ENCODE measurements at places on chromosomes 11 and 22.

- no peak for DNase-seq
Measured at GRCh38 chr11:9645881-9646280, 18.0 kb upstream of the SWAP70 start.

- DNase-seq = no peak
Measured at GRCh38 chr11:45382133-45382878, 96.2 kb upstream of the SYT13 start.

DNA sequence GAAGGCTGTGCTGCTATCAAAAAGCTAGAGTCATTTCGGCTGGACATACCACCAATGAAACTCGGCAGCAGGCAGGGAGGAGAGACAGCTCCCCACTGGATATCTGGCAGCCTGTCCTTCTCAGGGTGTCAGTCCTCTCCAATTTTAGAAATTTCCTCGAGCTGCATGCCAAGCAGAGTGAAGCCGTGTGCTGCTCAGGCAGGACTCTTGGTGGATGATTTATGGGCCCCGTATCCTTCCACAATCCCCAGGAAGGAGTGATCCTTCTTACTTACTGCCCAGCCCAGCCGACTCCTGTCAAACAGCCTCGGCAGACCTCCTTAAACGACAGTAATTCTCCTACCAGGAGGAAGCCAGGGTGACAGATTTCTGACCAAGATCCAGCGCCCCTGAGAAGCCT, 410.4 kb downstream of the TENM4 start:
- no peak for DNase-seq

DNA sequence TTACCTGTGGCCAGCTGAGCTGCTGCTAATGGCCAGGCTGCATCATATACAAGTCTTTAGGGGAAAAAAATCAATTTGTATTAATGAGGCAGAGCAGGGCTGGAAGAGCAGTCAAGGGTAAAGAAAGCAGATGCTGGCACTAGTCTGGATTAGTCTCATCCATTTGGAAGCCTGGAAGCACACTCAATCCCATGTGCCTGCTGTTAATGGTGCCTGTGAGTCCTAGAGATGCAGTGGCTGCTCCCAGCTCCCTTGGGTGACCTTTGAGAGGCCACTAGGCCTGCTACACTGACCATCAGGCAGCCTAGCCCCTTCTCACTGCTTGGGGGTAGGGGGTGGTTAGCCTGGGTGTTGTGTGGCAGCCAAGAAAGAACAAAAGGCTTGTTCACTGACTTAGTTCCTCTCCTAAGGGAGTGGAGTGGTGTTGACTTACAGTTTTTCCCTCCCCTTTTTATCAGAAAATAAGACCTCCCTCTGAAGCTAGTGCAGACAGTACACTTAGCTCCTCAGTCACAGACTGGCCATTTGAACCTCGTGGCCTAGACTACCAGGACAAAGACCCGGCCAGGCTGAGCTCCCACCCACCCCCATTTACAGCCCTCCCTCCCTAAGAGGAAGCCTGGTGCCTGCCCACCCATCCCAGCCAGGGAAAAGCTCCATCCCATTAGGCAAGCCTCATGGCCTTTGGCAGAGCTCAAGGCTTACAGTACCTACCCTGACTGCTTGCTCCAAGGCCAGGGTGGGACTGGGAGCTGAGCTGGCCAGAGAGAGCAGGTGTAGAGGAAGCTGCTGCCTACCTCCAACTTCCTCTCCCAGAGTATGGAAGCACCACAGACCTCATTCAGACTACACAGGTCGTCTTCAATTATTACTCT, 7.8 kb downstream of the PIK3IP1 start:
- DNase-seq = no peak

DNA sequence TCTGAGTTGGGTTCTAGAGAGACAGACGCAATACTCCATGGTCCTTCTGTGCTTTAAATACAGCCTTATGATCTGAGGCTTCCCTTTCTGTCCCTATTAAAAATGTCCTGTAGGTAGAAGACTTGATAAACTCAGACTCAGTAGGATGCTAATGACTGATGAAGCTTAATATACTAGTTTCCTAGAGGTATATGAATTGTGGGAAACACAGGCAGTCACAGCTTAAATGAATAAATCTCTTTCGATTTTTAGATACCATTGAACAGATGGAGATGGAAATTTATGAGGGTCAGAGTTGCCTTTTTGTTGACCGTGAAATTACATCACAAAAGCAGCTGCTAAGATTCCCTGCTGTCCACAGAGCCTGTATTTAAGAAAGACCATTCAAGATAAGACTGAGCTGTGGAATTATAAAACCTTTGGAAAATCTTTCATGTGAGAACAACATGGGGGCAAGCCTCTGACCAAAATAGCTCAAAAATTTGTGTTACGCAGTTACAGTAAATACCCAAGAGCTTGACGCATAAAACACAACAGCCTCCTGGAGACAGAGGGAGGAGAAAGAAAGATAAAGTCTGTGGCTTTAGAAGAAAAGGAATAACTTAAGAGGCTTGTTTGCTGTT, 172.3 kb downstream of the AASDHPPT start:
- DNase-seq = no peak

- no peak for DNase-seq
Measured at GRCh38 chr22:17234144-17234623, 14.9 kb upstream of the ADA2 start.

GRCh38 chr22:36689583-36689982, 14.0 kb downstream of the CACNG2 start:
- no peak for DNase-seq

GRCh38 chr11:42502151-42502550, 809.6 kb upstream of the API5 start:
- DNase-seq = no peak

- DNase-seq = no peak
Measured at GRCh38 chr11:13260963-13261588, 16.5 kb upstream of the BMAL1 start.

DNA sequence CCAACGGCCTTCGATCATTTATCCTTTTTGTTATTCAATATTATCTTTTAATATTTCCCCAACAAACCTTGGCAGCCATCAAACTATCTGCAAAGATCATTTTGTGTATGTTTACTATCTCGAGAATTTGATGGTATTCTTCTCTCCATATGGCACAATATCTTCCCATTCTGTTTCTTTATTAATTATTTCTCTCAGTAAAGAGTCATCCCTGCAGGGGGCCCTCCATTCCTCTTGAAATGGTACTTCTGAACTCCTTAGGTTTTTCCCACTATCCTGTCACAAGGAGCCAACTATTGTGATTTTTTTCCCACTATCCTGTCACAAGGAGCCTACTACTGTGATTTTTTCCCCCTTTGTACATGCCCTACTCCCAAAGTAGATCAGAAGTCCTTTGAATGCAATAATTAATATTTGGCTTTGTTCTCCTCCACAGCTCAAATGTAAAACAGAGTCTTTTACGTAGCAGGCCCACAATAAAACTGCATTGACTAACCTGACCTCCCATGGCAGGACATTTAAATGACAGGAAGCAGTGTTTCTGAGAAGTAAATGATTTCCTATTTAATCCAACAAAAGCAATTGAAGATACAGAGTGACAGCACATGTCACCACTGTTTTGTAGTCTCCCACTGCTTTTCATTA, 43.3 kb downstream of the PDGFD start:
- peak; percentile 34 for DNase-seq

DNA sequence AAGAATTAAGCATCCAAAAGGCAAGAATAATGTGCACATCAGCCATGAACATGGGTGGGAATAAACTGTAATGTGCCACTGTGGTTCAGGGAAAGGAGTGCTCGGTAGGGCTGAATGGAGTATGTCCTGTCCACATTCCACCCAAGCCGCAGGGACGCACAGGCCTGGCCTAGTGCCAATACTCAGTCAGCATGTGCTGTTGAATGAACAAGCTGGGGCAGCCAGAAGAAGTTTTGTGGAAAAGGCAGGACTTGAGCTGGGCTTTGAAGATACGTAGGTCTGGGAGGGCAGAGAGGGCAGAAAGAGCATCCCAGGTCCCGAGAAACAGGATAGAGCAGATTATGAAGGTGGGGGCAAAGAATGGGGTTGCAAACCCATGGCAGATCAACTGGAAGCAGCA, 60.0 kb upstream of the PLET1 start:
- DNase-seq = no peak

- no peak for DNase-seq
Measured at GRCh38 chr11:58626934-58627483, 4.5 kb downstream of the CNTF start.

DNA sequence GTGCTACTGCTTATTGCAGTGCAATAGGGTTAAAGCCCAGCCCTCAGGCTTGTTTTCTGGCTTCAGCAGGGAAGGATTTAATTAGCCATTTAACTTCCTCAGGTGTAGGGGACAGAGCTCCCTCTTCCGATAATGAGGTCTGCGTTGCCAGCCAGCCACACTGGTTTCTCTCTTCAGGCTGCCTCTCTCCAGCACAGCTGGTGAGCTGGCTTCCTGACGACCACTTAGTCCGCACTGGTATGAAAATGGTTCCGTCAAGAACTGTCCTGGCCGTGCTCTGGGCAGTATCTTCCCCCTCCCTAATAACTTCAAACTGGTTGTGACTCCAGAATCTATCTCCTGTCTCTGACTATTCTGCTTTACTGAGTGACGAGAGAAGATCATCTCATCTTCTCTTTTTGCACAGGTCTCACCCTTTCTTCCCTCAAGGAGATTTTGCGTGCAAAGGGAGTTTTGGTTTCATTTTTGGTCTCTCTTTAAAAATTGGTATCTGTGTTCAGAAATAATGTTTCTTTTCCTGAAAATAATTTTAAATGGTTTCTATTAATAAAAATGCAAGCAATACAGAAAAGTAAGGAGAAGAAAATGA, 49.2 kb downstream of the CNTN5 start:
- peak; percentile 84 for DNase-seq

- DNase-seq = peak; percentile 29
Measured at GRCh38 chr11:131748151-131749050, 378.0 kb downstream of the NTM start.

Data from NCI-H774 (cell line).